Left cardiac atrium (tissue), 4 donors: ENCODE measurements at places on chromosomes 2 and 18.

DNA sequence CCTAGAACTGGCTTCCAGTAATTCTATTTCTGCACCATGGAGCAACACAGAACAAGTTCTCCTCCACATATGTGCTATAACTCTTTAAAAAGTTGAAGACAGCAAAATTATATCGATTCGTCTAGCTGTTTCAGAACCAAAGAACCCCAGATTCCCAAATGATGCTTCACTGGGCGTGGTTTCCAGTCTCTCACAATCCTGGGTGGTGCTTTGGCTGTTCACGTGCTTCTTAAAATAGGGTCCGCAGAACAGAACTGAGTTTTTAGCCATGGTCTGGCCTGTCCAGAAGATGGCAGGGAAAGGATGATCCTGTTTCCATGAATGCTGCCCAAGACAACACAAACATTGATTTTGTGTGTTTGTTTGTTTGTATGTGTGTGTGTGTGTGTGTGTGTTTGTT is 37.6 kb upstream of the PARD3B start:
- DNase-seq, result no peak

DNA sequence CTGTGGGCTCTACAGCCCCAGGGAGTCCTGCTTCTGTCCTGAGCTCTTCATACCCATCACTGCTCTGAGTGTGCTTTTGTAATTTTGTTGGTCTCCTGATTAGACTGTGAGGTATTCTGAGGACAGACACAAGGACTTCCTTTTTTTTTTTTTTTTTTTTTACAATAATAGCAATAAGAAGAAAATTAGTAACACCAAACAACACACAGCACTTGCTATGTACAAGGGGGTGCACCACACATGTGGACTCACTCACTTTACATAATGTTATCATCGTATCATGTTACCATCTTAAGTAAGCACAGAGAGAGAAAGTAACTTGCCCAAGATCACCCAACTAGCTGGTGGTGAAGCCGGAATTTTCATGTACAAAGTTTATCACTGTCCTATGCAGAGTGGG is 34.6 kb downstream of the MBP start:
- DNase-seq, result no peak

DNA sequence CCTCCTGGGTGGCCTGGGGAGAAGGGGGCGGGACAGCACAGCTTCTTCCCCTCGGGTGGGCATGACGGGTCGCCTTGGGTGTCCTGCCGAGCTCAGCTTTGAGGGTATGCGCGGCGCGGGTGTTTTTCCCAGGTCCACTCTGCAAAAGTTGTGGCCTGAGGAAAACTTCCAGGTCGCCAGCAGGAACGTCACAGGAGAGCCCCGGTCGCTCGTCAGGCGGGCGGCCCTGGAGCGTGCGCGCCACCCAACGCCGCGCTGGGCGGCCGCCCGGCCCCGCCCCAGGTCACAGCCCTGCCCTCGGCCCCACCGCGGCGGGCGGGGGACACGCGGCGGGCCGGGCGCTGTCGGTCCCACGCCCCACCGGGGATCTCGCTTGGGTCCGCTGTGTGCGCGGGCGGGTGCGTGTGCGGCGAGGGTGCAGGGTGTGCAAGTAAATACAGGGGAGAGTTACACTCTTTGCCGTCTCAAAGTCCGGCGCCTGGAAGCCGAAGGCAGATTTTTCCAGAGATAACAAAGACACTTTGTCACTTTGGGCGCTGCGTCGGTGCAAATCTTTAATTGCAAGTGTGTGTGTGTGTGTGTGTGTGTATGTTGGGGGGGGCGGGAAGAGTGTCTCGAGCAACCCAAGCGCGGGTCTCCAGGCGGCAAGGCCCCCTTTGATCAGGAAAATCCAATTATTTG is 616 bp upstream of the SP5 start:
- peak; percentile 43 for DNase-seq

DNA sequence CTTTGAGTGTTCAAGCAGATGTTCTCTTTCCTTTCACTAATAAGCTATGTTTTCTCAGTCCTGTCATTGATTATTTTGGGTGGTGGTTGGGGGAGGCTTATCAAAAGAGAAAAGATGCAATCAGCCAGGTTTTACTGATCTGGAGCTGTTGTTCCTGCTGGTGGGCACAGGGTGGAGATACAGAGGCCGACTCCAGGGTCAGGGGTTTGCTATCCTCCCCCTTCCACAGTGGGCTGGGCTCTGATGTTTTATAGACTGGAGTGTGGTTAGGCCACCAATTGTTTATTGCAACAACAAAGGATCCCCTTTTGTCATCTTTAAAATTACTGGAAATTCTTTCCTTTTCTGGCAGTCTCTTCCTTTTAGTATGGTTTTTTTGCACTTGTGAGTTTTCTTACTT is 120.5 kb downstream of the TANC1 start:
- no peak for DNase-seq

DNA sequence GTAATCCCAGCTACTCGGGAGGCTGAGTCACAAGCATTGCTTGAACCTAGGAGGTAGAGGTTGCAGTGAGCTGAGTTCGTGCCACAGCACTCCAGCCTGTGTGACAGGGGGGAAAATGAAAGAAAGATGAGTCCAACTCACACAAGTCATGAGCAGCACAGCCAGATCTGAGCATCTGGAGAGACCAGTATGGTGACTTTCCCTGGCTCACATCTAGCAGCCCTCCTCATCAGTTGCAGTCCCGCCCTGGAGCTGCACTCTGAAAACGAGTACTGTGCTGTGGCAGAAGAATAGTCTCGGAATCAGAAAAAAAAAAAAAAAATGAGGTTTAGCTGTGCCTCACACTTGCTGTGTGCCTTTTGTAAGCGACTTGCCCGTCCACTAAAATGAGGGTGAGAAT is 74.4 kb upstream of the TRIB2 start:
- no peak for DNase-seq

GRCh38 chr2:66729416-66730330 is 294.7 kb downstream of the MEIS1 start:
- no peak for DNase-seq

GRCh38 chr2:190881084-190881597 is 520 bp downstream of the GLS start:
- DNase-seq, result no peak

GRCh38 chr2:206423147-206423546 is 20.2 kb upstream of the ADAM23 start:
- DNase-seq, result no peak

DNA sequence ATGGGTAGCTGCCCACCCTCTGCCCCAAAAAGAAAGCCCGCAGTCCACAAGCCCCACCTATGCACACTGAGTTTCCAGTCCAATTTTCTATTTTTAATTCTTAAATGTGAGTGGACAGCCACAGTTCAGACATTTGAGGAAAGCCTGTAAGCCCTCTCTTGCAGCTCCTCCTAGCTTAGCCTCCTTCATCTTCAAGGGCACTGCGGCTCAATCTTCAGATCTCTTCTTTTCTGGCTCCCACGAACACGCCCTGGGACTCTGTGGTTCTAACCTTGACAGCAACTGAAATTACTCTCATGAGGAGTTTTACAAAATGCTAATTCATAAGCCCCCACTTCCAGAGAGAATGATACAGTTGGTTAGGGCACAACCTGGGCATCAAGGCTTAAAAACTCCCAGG is 144.0 kb downstream of the MSH2 start:
- no peak for DNase-seq

DNA sequence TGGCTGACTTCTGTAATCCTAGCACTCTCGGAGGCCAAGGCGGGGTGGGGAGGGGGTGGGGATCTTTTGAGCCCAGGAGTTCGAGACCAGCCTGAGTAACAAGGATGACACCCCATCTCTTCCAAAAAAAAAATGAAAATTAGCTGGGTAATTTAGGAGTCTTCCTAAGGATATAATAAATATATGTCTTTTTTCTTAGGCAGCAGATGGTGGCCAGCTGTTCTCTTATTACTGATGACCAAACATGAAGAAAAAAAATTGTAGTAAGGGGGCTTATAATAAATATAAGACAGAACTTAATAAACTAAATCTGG is 4.2 kb upstream of the IMPA2 start:
- DNase-seq, result no peak

DNA sequence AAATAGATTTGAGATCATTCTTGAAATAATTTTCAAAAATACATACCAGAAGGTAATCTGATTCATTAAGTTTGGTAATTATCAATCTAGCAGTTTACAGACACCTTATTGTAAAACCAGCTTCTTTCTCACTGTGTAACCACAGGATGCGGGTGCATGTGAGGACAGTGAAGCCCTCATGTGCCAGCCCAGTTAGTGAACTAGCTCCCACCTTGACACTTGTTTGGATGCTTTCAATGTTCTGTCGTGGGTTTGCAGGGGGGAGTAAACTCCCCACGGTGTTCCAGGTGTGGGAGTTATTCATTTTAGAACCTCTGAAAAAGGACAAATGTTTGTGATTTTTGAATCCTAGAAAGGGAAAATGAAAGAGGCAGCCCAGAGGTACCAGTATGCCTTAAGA is 59.0 kb downstream of the WDSUB1 start:
- no peak for DNase-seq

DNA sequence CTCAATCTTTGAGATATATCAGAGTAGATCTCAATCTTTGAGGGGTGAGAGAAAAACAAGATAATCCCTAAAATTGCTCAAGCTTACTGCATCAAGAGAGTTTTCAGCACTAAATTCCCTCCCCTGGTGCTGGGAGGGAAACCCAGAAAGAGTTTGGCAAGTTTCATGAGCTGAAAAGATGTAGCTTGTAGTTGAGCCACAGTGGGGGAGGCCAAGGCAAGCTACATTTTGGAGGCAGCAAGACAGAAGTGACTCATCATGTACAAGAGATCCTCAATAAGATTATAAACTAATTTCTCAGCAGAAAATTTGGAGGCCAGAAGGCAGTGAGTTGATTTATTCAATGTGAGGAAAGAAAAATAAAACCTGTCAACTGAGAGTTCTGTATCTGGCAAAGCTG is 308.2 kb downstream of the PIEZO2 start:
- peak; percentile 29 for DNase-seq

GRCh38 chr2:132448771-132449170 is 32.2 kb downstream of the GPR39 start:
- DNase-seq, result no peak

DNA sequence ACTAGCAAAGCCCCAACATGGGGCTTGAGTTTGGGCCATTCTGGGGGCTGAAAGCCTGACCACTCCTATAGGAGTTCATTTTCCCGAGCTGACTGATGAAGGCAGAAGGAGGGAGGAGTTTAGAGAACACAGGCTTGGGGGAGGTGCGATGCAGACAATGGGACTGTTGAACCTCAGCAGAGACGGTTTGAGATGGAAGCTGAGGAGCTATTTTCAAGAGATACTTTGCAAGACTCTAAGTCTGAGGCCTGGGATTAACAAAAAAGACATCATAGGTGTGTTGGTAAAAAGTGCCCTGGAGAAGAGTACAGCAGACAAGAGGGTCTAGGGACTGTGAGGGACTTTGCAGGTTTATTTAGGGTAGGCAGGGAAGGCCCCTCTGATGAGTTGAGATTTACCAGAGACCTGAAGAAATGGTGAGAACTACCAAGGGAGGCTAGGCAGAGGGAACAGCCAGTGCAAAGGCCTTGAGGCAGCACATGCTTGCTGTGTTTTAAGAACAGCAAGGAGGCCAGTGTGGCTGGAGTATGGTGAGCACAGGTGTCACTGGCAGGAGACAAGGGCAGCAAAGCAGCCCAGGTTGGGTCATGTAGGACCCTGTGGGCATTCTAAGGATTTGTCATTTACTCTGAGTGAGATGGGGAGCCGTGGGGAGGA is 31.6 kb downstream of the PCBP1 start:
- no peak for DNase-seq

GRCh38 chr2:65393743-65394422 is 38.5 kb downstream of the SPRED2 start:
- DNase-seq, result no peak

DNA sequence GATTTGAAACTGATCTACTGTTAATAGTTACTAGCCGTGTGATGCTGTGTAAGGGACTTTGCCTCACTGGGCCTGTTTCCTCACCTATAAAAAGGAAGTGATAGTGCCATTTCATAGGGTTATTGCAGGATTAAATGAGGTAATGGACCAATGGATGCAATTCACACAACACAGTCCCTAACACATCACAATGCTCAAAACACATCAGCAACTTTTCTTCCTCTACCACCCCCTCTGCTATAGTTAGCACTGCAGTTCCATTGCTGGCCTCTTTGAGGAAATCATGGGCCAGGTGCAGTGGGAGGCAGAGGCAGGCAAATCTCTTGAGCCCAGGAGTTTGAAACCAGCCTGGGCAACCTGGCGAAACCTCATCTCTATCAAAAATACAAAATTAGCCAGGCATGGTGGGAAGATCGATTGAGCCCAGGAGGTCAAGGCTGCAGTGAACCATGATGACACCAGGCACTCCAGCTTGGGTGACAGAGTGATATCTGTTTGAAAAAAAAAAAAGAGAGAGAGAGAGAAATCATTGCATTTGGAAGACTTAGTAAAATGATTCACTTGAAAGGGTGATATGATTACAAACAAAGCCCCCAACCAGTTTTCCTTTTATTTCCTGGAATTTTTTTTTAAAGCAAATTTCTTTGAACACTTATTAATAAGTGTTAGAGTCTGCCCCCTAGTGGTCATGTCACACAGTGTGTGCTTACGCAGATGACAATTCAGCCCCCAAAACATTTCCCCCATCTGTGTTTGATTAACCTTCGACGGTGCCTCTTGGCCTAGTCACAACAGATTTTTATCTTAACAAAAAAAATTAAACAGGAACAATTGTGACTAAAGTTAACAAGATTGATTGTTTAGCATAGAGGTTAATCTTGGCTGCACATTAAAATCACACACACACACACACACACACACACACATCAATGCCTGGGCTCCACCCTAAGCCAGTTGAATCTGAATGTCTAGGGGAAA is 88.6 kb upstream of the BCL11A start:
- no peak for DNase-seq

GRCh38 chr2:165563468-165564225 is 94.1 kb downstream of the CSRNP3 start:
- no peak for DNase-seq

DNA sequence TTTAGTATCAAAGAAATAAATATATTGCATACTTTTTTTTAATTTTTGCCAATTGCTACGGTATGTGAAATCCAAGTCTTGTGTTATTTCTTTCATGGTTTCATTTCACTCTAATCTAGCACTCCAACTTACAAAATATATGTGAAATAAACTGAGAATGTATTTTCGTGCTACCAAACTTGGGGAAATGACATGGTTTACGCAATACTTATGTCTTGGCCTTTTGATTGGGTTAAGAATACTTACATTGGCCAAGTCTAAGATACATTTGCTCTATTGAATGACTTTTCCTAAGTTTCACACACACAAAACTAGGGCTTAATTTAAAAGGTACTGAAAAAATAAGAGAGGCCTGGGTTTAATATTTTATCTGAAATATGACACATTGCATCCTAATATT is 80.5 kb downstream of the VRK2 start:
- no peak for DNase-seq
